Breast epithelium (tissue), 4 donors: ENCODE measurements at places on chromosomes 7 and 10. TPM values are rescaled to one million over a fixed set of nuclear protein-coding genes. Genes with fewer than 3 reads are reported as not detected.

CACNB2 gene
- total RNA-seq, result 0.48 TPM

RSPH10B gene
- 0.15 TPM for total RNA-seq

PTF1A gene
- not detected for total RNA-seq

ZDHHC6 gene
- 34.5 TPM for total RNA-seq

JMJD1C gene
- total RNA-seq, result 162 TPM
